H9 (cell line): ENCODE measurements at places on chromosomes 3 and 15.

- DNase-seq = no peak
Observed at GRCh38 chr3:16604887-16605602, at the start of gene DAZL. Gene DAZL (minus strand): TSS chr3:16605423. CDS start chr3:16605205, 218 bp downstream.

- DNase-seq = no peak
Observed at GRCh38 chr15:88897456-88898194, 2.3 kb upstream of the HAPLN3 start.

- DNase-seq = no peak
Observed at GRCh38 chr3:68089572-68090011, 435.2 kb upstream of the SUCLG2 start.

- no peak for DNase-seq
Observed at GRCh38 chr3:177816667-177817208, 619.5 kb upstream of the TBL1XR1 start.

- DNase-seq = no peak
Observed at GRCh38 chr3:17678116-17678741, 64.2 kb downstream of the TBC1D5 start.

DNA sequence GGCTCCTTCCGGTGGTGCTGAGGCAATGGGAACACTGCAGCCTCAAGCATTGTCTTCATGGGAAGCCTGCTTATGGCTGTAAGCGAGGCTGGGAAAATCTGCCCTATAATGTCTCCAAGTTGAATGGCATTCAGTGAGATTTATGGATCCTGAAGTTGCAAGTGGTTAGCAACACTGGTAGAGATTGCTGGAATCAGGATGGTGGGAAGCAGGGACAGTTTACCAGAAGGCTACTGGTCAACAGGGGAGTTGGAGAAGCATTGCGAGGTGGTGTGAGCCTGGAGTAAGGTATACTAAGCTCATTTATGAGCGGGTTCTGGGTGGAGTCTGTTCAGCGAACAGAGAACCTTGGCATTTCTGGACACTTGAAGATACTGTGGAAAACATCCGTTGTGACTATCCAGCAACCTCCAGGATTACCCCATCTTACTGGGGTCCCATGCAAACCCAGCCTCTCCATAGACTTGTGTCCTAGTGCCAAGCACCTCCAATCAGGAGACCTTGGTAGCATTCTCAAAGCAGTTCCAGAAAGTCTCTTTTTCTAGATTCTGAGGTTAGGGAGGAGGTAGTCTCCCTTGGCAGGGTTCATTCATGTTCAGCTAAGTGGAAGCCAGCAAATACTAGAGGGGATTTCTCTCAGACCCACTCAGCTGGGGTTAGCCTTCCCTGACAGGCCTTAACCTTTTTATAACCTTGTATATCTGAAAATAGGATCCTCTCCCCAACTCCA, 7.3 kb downstream of the RPSA start:
- no peak for DNase-seq
